ENCODE measurements at places on chromosomes 11 and 22.

- DNase-seq, result no peak
These were observed 2.3 kb downstream of the GATD1 start for GRCh38 chr11:774873-775592.

- no peak for DNase-seq
These were observed 12.1 kb upstream of the TMEM45B start for GRCh38 chr11:129803533-129803932.

DNA sequence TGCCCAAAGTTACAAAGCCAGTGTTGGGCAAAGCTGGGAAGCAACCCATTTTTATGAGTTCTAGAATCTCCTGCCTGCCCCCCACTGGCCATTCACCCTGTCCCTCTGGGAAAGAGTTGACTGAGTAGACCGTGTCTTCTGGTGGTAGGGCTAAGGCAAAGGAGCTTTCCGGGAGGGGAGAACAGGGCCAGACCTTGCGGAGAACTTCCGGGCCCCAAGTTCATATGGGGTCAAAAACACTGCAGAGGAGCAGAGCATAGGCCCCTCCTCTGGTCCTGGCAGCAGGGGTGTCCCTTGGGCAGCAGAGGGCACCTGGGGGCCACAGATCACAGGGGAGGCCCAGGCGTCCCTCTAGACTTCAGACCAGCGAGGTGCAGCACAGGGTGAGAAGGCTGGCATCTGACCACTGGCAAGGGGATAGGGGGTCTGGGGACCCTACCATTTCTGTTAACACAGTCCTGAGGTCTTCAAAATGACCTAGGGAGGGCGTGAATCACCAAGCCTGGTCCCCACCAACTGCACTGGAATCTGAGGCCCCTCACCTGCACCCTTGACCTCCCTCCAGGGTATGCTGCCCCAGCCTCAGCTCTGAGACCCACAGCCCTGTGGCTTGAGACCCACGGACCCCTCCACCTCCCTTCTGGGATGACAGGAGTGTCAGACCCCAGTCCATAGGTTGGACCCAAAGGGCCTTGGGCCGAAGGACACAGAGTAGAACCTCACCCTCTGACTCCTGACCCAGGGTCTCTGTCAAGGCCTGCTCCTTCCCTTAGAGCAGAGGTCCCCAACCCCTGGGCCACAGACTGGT, 1.3 kb upstream of the ARAP1 start:
- no peak for DNase-seq

GRCh38 chr11:127524618-127525017, 524.0 kb upstream of the KIRREL3 start:
- DNase-seq, result no peak

DNA sequence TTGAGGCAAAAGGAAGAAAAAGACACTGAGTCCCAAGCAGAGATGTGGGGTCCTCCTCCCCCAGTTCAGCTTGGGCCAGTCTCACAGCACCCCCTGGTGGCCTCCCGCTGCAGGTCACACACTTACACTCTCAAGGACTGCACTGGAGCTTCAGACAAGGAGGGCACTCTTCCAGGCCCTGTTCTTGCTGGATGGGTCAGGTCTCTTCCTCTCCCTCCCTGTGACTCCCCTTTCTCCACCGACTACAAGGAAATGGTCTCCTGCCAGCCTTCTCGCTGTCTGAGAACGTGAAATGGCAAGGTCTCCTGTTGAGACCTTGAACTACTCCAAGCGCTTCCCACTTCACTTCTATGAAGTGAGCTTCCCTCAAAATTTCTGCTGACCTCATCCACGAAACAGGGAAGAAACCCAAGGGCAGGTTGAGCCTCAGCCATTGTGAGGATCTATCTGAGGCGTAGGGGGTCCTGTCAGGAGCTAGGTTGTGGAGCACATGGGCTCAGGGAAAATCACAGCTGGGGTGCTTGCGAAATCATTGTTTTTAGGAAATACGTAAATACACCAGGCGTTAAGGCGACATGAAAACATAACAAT, 11.2 kb upstream of the IGLL1 start:
- peak; percentile 54 for DNase-seq

GRCh38 chr22:28481725-28482124, 197.9 kb downstream of the TTC28 start:
- no peak for DNase-seq

GRCh38 chr11:66219846-66220565, 48.4 kb upstream of the RAB1B start:
- no peak for DNase-seq

GRCh38 chr11:124276081-124276480, 19.9 kb downstream of the OR8G5 start:
- no peak for DNase-seq

DNA sequence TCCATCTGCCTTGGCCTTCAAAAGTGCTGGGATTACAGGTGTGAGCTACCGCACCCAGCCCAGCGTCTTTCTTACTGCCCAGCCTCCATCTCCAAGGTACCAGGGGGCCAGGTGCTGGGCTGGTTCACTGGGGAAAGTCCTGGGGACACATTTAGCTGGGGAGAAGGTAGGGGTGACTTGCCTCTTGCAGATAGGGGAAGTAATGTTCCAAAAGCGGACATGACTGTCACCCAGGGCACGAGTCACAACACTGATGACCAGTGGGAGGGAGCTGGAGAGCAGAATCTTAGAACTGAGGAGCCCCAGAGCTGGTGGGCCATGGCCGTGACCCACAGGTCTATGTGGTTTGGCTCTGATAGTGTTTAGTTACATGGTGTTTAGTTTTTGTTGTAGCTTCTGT, 2.4 kb upstream of the SLC15A3 start:
- DNase-seq, result no peak

DNA sequence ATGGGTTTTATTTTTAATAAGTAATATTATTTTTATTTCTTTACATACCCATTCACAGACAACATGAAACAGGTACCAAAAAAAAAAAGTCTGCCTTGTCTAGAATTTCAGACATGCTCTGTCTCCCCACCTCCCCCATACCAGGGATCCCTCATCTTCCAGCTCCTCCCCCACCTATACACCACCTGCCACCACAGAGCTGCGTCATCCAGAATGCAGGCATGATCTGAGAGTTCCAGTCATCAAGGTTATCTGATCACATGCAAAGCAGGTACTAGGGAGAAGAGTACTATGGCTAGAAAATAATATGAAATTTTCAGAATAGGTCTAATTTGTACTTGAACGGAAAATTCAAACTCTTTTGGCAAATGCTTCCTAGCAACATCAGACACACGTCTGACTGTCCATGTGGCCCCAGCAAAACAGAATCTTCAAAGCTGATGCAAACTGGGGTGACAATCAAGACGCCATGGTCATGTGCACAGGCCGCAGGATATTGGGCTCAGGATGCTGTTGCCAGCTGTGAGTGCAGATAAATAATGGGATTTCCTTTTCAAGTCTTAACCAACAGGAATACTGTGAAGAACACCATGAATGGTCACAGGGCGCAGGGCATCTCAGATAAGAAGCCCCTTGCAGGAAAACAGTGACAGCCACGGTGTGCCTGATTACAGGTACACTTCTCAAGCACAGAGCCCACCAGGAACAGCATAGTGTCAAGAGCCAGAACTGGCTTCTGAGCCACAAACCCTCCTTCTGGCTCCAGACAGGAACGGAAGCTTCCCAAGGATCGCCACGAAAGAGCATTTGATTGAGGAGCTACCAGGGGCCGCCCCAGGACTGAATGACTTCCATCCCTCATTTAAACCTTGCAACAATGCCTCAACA, 169.5 kb downstream of the EFCAB6 start:
- no peak for DNase-seq

- no peak for DNase-seq
These were observed 161.2 kb upstream of the NAV2 start for GRCh38 chr11:19551457-19551856.

GRCh38 chr11:130118636-130119387, 40.8 kb upstream of the ST14 start:
- DNase-seq, result no peak

DNA sequence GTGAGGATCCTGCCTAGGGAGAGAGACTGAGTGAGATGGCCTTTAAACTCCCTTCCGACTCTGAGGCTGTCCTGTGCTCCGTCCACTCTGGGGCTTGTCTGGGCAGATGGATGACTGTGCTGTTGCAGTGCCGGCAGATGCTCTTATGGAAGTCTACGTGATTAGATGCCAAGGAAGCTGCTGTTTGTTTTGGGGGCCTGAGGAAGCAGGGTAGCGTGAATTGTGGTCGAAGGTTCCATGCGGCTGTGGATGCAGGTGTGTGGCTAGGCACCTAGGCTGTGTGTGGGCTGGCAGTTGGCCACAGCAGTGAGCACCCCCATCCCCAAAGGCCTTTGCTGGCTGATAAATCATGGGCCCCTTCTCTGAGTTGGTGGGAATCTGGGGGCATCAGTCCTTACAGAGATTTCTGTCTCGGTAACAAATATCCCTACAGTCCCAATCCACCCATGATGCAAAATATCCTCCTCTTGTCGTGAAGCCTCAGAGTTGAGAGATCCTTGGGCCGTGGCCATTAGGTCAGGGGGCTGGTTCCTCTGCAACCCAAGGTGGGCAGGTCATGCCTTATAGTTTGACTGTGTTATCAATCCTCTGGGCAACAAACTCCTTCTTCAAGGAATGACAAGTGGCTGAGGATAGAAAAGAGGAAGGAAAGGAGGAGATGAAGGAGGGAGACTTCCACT, 31.2 kb downstream of the AMPD3 start:
- no peak for DNase-seq

DNA sequence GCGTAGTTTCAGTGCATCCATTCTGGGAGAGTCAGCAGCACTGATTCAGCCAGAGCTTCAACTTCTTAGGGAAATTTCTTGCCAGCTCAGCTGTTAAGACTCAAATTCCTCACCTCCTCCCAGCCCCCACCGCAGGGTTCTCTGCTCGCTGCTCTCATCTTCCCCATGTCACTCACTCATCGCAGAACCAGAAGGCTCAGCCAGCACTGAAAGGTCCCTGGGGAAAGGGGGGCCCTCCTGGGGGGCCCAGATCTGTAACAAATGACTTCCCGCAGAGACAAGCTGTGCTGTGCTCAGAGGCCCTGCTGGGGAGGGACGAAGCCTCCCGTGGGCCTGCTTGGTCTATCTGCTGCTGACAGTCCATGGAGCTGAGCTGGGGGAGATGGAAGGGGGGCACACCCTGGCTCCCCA, 220.6 kb downstream of the NTM start:
- DNase-seq, result no peak

DNA sequence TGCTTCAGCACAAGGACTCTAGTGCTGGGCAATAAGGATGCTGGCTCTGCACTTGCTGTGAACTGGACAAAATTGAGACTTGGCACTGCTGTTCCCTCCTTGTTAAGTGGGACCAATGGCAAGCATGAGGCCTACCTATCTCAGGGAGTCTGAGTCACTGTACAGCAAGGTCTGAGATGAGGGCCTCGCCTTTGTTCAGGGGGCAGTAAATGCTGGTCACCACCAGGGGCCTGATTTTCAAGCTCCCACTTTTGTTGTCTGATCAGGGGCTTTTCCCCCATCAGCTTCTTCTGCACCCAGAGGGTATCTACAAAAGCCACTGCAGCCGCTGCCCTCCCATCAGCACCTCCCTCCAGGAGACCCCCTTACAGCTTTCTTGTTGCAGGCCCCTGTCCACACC, 22.8 kb downstream of the DHCR7 start:
- no peak for DNase-seq

DNA sequence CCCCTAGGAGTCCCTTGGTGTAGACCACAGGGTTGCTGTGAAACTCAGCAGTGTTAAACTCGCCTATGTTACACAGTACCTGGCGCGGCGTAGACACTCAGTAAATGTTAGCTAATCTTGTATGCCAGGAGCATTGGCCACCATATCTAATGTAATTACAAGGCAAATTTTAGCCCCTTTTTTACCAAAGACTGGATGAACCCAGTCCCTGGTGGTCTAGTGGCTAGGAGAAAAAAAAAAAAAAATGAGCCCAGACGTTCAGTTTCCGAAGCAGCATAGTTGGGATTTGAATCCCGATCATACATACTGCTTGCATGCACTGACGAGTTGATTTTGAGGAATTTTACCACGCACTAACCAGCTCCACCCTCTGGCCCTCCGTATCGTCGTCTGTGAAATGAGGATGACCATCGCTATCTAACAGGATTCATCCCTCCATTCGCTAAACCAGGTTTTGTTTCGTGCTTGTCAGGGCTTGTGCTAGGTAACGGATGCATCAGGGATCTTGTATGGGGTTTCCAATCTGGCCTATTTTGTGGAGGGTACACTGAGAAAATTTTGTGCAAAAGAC, 688 bp downstream of the PTS start:
- DNase-seq, result no peak

DNA sequence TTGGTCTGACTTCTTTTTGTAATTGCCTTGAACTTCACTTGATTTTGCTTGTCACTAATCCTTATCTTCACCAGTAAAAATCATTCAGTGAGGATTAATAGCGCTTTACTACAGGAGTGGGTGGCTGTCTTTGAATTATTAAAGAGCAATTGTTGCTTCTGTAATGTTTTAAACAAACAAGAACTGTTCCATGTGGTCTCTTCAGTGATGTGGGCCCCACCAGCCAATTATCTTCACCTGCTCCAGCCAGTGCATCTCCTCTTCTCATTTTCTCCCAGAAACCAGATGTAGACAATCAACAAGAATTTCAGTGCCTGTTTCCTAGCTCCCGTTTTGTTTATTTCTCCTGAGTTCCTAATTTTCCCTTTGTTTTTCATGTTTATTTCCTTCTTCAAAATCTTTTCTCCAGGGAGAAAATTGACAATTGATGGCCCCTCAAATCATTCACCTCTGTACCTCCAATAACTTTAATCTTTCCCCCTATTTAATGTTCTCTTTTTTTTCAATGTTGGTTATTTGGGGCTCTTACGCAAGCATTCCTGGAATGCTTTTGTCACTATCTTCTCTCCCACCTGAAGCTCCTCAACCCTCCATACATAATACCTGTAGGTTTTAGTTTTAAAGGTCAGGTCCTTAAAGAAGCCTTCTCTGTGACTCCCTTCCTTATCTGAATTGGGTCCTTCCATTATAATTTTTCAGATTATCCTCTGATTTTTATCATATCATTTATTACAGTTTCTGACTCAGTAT, 115.1 kb downstream of the ARFGAP2 start:
- no peak for DNase-seq

GRCh38 chr22:39178206-39179111, 26.0 kb upstream of the CBX7 start:
- no peak for DNase-seq

DNA sequence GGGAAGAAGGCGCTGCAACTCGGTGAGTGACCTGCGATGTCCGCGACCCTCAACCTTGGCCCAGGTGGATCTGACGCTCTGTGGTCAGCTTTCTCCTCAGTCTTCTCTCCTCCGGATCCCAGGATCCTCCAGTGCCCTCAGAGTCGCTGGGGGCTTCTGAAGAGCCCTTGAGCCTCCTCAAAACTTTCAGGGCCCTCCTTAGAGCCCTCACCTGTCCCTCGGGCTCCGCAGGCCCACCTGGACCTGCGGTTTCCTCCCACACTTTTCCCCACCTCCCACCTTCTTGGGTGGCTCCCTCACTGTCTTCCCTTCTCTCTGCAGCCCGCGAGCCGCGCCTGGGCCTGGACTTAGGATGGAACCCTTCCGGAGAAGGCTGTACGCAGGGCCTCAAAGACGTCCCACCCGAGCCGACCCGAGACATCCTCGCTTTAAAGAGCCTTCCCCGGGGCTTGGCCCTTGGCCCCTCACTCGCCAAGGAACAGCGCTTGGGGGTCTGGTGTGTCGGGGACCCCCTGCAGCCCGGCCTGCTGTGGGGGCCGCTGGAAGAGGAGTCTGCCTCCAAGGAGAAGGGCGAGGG, 335 bp downstream of the ZNF408 start:
- no peak for DNase-seq
